Stimulated activated CD4-positive, alpha-beta T cell treated with anti-CD3 and anti-CD28 coated beads, Interleukin-12 subunit alpha, Interleukin-12 subunit beta, amount 100 ng/mL, for 48 hours (primary cell): ENCODE measurements at places on chromosomes 12 and 14.

DNA sequence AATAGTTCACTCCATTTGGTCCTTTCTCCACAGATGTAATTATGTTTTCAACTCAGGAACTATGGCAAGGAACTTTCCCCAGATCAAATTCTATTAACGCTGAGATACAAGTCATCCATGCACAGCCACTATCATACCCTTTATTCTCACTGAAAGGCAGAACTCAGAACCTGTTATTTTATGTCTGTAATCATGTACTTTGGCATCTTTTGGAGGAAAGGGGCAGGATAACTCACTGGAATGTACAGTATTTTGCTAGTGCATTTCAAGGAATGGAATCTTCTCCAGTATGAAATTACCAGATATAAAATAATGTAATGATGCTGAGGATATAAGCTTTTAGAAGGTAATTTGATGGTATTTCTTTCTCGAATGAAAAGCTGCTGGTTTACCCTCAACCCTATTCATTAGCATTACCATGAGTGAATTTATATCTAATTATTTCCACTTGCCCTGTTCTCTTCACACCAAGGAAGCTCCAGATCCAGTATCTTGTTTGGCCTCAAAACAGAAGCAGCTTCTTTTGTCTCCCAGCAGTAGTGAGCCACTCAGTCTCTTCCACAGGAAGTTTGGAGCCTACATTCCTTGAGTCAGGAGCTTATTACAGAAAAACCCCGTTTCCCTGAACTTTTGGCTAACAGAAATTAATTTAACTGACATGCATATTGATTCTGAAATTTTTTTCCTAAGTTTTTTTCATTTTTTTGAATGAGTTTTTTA lies 10.0 kb upstream of the AMHR2 start:
- DNase-seq: no peak

- DNase-seq: no peak
Observed at GRCh38 chr12:76038176-76038575, 6.6 kb upstream of the PHLDA1 start.

- no peak for DNase-seq
Observed at GRCh38 chr12:107649661-107650061, 35.9 kb upstream of the PWP1 start.

GRCh38 chr14:89936654-89937185 lies 17.8 kb downstream of the EFCAB11 start:
- no peak for DNase-seq

DNA sequence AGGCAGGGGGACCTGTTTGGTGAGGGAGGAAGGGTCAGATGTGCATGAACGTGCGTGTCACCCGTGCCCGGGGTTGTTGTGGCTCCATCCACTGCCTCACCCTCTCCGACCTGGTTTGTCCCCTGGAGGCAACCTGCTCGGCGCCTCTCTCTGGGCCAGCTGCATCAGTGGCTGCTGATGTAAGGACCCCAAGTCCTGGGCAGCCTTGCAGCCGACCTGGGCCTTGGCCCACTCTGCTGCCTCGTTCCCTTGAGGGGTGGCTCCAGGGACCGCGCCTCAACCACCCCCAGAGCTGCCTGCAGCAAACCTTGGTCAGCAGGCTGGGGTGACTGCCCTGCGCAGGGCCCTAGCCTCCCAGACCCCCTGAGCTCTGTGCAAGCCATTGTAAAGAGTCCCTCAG lies 351.7 kb downstream of the TMEM121 start:
- no peak for DNase-seq

DNA sequence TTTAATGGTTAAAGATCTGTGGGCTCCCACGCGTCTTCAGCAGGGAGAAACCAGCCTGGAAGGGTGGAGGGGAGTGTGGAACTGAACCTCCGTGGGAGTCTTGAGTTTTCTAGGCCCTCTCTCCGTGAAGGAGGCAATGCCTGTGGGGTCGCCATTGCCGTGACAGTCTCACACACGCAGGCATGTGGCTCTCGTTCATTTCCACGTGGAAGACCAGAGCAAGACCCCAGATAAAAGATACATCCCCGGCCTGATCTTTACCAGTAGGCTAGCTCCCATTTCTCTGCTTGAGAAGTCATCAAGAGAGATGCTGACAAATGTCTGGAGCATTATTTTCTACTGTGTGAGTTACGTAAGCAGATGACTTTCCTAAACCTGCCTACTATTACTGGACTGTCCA lies 491.7 kb upstream of the LMO3 start:
- no peak for DNase-seq

- no peak for DNase-seq
Observed at GRCh38 chr12:106442575-106442974, 85.0 kb downstream of the POLR3B start.
